ENCODE measurements at places on chromosomes 1 and 21. TPM values are rescaled to one million over a fixed set of nuclear protein-coding genes. Genes with fewer than 3 reads are reported as not detected.

The OR2T35 gene
- not detected for polyA plus RNA-seq

The PCSK9 gene
- polyA plus RNA-seq, result 1.9 TPM

The HYI gene
- polyA plus RNA-seq, result 32.5 TPM

The CNKSR1 gene
- polyA plus RNA-seq, result 9.4 TPM

GRCh38 chr1:30684881-30685795, 38.2 kb downstream of the MATN1 start:
- DNase-seq, result peak; percentile 39

DNA sequence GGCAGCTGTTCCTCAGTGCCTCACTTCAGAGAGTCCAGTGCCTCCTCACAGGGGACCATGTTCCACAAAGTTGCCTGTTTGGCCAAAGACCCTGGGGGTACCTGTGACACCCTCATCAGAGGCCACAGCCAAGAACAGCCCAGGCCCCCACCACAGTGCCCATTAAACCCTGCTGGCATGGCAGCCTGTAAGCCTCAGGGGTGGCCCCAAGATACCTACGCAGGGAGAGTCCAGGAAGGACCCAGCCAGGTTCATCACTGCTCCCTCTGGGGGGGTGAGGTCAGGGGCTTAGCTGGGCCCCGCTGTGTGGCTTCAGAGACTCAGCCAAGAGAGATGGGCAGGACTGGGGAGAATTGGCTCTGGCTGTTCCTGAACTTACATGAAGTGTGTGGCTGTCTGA, 19.1 kb upstream of the PRDM16 start:
- no peak for DNase-seq

The AGT gene
- 16.2 TPM for polyA plus RNA-seq

- no peak for DNase-seq
Observed at GRCh38 chr1:196960854-196961253, 16.5 kb upstream of the CFHR5 start.

The HSD3B1 gene
- polyA plus RNA-seq, result 0.27 TPM

Measured in left renal cortex interstitium (tissue), 4 donors.